ENCODE measurements at places on chromosomes 3 and 15.

DNA sequence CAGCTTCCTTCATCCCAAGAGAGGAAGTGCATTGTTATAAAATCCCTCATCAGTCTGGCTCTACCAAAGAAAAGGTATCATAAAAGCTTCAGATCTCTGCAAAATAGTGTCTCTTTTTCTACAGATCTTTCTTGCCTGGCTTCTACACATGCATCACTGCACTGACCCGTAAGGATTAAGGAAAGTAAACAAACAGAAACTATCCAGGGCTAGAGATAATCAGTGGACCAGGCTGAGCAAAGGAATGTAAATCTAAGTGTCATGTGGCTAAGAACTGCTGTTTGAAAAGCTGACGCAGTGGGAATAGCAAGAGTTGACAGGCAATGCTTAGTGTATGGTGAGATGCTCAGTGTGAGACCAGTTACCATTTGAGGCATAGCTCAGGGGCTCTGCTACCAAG, 339.7 kb downstream of the IL5RA start:
- no peak for DNase-seq

DNA sequence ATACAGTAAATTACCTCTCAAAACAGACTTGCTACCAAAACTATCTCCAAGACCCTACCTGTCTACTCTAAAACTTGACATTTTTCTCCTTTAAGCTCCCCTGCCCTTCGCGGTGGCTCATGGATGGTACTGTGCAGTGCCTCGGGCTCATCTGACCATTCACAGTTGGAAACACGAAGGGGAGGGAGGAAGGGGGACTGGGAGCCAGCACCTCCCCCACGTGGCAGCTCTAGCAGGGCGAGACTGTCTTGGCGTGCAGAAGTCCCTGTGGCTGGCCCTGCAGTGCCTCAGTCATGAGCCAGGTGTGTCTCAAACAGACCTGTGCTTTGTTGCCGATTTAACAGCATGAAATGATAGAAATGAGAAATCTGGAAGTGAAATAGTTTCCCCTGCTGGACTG, 372.0 kb downstream of the GABRG3 start:
- no peak for DNase-seq

GRCh38 chr15:64630396-64631107, 144.8 kb downstream of the RBPMS2 start:
- DNase-seq: no peak

- DNase-seq: no peak
Measured at GRCh38 chr3:17852217-17852616, 109.8 kb upstream of the TBC1D5 start.

DNA sequence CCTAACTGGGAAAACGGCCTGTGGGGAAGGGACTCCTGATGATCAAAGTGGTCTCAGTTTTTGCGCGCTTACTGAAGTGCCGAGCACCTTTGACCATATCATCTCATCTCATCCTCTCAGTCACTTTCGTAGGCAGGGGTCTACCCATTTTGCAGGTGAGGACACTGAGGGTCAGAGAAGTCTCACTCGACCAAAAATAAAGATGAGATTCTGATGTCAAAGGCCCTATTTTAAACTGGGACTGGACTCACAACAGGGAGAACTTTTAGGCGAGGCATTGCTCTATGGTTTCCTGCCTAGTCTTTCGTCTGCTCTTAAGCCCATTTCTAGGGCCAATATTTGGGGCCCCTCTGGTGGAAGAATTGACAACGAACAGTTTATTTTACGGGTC, 830 bp downstream of the SLC6A11 start:
- DNase-seq: no peak

Data from activated T-cell treated with anti-CD3 and anti-CD28 coated beads for 24 hours (primary cell).